Nucleus accumbens (tissue), 56 donors: ENCODE measurements at places on chromosomes 16 and 17.

DNA sequence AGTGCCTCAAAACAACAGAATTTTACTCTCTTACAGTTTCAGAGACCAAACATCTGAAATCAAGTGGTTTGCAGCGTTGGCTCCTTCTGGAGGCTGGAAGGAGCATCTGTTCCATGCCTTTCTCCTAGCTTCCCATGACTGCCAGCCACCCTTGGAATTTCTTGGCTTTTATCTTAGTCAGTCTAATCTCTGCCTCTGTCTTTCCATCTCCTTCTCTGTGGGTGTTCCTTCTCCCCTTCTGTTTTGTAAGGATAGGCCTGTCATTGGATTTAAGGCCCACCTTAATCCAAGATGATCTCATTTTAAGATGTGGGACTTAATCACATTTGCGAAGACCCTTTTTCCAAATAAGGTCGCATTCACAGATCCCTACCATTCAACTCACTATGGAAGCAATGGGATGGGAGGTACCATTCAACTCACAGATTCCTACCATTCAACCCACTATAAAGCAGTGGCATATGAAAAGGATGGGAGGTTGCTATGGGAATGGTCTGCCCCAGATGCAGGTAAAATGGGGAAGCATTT, 321.8 kb downstream of the WWOX start:
- no peak for DNase-seq

- DNase-seq: no peak
Observed at GRCh38 chr17:48240122-48240521, 132.6 kb downstream of the SNX11 start.

DNA sequence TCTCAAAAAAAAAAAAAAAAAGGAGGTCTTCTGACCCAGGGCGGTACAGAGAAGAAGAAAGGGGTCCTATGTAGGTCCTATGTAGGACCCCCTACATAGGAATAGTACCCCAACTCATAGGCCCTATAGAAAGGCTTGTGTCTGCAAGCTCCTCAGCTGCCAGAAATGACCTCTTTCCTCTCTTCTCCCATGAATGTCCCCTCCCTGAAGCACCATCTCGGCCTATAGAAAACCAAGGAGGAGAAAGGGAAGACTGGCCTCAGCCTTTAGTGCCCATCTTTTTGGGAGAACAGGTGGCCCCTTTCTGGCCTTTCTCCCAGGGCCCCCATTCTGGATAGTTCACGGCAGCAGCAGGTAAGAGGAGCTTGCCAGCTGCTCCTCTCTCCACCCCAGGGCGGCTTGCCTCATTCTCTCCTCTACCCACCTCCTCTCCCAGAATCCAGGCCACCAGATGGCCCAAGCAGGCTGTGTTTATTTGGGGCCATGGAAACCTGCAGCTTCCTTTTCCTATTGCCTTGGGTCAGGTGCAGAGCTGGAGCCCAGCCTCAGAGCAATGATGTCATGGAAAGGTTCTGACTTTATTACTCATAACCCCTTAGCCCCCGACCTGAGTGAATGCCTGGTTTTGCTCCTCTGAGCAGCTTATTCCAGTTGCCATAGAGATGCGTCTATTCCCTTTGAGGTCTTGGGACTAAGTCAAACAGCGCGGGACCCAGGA, 1.6 kb upstream of the MRPL58 start:
- no peak for DNase-seq

- no peak for DNase-seq
Observed at GRCh38 chr17:14793237-14793636, 471.9 kb downstream of the PMP22 start.

- DNase-seq: no peak
Observed at GRCh38 chr16:3953728-3954410, 73.4 kb upstream of the CREBBP start.

DNA sequence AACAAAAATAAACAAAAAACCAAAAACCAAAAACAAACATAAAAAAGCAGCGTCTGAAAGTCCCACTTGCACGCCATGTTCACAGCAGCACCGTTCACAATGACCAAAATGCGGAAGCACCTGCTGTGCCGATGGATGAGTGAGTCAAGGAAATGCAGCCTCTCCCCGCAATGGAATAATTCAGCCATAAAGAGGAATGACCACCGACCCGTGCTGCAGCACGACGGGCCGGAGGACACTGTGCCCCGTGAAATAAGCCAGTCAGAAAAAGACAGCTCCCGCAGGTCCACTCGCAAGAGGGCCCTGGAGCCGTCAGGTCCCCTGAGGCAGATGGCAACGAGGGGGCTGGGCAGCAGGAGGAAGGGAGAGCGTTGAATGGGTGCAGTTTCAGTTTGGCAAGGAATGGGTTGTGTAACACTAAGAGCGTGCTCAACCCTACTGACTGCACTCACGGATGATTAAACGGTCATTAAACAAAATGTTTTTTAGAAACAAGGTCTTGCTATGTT, 5.1 kb downstream of the CLCN7 start:
- DNase-seq: no peak

DNA sequence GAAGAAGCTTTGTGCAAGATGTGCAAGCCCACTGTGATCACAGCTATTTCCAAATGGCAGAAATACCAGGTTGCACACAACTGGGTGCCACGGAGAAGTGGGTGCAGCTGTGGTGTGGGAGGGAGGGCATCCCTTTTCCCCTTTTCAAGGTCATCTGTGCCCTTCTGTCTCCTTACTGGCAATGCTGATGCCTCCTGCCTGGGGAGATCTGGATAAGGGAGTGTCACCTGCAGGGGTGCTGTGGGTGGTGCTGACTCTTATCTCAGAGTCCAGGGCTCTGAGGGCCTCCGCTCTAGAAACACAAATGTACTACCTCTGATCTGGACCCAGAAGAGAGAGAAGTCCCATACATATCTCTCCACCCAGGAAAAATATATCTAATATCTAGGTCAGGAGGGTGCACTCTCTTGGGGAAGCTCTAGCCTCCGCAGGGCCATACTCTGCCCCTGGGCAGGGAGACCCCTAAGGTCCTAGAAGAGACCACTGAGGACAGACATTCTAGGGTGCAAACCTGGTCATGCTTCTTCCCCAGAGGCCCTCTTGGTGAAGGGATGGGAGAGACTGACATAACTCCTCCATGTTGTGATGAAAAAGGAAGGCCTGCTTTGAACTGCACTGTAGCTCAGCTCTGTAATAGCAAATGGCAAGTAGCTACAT, 18.5 kb downstream of the NPRL3 start:
- DNase-seq: no peak

DNA sequence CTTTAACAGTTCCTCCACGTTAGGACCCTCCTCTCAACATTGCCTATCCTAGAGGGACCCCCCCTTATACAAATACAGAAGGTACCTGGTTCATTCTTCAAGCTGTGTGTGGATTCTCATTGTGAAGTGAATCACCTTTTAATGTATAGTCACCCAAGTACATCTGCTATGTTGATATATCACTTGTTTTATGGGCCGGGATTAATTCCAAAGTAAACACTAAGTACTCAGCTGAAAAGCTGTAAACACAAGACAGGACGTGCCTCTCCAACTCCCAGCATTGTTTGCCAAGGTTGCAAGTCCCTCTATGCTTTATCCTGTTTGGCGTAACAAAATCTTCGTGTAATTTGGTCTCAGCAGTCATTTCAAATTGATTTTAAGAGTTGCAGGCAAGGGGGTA, 123.6 kb downstream of the RBFOX1 start:
- no peak for DNase-seq

GRCh38 chr16:23080329-23080728, 68.9 kb downstream of the USP31 start:
- DNase-seq: no peak

DNA sequence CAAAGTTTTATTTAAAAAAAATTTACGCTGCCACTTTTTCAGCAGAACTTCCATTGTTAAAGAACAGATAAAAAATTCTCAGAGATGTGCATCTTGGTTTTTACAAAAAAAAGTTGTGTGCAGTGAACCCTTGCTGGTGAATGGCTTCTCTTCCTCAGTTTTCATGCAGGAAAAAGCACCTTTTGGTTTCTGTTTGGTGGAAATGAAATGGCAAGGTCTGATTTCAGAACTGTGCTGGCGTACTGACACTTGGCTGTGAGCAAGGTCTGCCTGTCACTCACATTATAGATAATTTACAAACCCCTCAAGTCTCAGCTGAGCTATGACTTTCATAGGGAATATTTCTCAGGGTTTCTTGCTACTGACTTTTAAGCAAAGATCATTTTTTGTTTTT, 5.7 kb upstream of the SALL1 start:
- no peak for DNase-seq

- DNase-seq: no peak
Observed at GRCh38 chr16:47079860-47080259, 63.9 kb downstream of the NETO2 start.

DNA sequence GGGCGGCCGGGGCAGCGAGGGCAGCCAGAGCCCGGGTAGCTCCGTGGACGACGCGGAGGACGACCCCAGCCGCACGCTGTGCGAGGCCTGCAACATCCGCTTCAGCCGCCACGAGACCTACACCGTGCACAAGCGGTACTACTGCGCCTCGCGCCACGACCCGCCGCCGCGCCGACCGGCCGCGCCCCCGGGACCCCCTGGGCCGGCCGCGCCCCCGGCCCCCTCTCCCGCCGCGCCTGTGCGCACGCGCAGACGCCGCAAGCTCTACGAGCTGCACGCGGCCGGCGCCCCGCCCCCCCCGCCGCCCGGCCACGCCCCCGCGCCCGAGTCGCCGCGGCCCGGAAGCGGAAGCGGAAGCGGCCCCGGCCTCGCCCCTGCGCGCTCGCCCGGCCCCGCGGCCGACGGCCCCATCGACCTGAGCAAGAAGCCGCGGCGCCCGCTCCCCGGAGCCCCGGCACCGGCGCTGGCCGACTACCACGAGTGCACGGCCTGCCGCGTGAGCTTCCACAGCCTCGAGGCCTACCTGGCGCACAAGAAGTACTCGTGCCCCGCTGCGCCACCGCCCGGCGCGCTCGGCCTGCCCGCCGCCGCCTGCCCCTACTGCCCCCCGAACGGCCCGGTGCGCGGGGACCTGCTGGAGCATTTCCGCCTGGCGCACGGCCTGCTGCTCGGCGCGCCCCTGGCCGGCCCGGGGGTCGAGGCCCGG, 36.1 kb upstream of the ZC3H18 start:
- peak; percentile 74 for DNase-seq

- DNase-seq: no peak
Observed at GRCh38 chr17:68860941-68861340, 94.3 kb downstream of the ABCA8 start.

DNA sequence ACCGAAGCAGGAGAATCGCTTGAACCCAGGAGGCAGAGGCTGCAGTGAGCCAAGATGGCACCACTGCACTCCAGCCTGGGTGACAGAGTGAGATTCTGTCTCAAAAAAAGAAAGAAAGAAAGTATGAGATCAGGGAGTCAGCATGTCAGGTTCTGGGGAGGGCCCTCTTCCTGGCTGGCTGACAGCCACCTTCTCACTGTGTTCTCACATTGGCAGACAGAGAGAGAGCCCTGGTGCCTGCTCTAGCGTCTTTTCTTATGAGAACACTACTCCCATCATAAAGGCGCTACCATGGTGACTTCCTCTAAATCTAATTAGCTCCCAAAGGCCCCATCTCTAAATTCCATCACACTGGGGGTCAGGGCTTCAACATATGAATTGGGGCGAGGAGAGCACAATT, 27.6 kb upstream of the RBBP6 start:
- DNase-seq: no peak

GRCh38 chr17:76004750-76005262, 4.2 kb downstream of the CDK3 start:
- no peak for DNase-seq

- no peak for DNase-seq
Observed at GRCh38 chr17:78281249-78281845, 49.9 kb downstream of the TMEM235 start.

DNA sequence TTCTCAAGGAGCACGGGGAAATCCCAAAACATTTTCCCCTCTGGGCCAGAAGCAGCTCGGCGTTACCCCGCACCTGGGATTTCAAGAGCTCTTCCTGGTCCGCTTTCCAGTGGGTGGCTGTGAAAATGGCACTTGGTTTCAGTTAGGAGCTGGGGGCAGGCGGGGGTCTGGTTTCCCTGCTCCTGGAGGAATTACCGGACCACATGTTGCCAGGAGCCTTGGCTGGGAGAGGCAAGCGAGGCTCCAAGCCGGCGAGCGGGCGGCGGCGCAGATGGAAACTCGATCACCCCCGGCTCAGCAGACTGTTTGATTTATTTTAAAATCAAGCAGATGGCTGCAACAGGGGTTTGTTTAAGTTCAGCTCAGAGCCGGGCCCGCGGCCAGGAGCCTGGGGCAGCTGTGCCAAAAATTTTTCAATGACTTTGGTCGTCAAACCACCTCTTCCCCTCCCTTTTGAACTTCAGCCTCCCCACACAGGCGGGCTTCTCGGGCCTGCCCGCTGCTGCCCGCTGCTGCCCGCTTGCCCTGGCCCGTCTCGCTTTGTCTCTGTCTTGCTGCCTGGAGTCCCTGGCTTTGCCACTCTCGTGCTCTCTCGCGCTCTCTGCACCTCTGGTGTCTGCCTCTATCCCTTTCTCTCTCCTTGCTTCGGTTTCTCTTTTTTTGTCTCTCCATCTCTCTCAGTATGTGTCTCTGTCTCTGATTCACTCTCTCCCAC, 108.0 kb upstream of the CIBAR2 start:
- no peak for DNase-seq

DNA sequence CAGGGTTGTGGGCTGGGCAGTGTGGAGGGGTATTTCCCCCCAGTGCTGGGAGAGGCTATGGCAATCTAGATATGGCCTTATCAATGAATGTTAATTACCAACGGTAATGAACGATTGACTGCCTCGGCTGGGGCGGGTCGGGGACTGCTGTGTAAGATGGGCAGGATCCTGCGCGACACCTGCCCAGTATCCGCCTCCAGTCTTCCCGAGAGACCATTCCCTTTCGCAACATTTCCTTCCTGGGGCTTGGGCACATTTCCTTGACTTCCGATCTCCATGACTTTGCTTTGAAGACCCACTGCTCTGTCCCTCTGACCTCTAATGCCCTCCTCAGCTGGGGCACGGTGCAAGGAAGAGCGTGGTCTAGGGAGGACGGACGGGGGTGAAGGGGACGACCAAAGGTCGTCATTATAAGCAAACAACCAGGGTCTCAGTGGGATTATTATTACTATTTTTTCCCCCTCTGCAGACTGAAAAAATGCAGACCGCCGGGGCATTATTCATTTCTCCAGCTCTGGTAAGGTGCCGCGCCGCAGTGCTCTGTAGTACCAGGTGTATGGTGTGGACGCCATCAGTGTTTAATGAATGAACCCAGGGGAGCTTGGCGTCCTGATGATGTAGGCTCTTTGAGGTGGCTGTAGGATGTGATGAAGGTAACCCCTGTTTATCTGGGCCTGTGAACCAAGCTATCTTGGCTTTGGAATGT, 506 bp downstream of the ATP5MC1 start:
- DNase-seq: peak; percentile 18

DNA sequence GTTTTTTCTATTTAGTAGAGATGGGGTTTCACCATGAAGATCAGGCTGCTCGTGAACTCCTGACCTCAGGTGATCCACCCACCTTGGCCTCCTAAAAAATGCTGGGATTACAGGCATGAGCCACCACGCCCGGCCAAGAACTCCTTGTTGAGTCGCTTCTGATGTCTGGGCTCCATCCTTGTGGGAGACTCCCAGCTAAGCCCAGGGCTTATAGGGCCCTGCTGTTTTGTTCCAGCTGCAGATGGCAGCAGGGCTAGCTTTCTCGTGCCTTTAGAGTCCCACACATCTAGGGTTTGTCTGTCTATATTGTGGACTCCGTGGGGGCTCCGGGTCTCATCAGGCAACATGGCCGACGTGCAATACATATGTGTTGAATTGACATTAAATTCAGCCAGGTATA, 39.3 kb upstream of the MED9 start:
- no peak for DNase-seq
